Activated T-helper 9 cell treated with anti-CD3 and anti-CD28 coated beads, Interleukin-2, amount 50 U/mL, for 16 hours (primary cell): ENCODE measurements at places on chromosomes 6 and 20.

DNA sequence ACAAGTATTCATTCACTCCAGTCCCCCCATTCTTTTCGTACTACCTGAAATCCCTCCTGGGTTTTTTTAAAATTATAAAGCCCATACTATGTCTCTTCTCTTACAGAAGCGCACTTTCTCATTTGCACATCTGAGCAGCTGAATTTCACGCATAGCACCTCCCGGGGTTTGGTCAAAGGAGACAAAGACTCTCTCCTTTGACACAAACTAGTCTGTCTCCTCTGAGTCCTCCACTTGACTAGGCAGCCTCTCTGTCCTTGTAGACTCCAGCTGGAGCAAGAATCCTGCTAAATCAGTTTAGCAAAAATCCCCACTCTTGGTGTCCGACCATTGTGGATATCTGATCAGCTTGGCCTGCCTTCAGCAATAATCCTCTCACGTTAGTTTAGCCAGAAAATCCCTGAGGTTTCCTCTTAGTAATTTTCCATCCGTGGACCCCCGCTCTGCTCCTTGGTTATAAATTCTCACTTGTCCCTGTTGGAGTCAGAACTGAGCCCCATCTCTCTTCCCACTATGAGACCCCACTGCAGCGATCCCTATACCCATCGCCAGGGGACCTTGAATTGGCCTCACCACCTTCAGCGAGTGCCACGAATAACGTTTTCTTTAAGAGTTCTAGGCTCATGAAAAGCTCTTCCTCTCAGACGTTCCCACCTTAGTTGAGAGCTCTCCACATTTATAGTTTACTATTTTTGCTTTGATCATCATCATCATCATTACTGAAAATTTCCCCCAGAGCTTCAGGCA, 29.0 kb downstream of the PDYN start:
- DNase-seq = no peak

GRCh38 chr6:135904666-135905065, 53.2 kb downstream of the PDE7B start:
- DNase-seq = no peak

GRCh38 chr6:108360919-108361311, 66.1 kb downstream of the AFG1L start:
- DNase-seq = no peak

GRCh38 chr20:62381202-62381797, 5.6 kb upstream of the RPS21 start:
- DNase-seq = no peak

DNA sequence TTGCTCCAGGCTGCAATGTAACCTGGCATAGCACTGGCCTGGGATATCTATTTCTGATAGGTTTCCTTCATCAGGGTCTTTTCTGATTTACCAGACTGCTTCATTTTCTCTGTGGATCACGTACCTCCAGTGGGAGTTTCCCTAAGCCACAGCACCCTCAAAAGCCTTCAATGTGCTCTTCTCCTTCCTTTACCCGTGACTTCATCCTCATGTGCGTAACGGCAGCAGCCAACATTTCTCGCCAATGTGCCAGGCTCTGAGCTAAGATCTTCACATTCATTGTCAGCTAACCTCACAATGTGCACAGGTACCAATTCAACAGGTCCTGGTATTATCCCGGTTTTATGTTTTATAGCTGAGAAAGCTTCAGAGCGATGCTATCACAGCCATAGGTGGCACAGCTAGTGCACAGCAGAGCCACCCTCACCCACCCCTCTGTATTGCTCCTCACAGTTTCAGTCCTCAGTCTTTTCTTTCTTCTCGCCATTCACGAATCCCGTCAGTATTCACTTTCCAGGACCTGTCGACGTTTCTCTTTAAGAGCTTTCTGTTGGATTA, 58.2 kb downstream of the TNFAIP3 start:
- no peak for DNase-seq

GRCh38 chr20:32559205-32559752, 25.9 kb downstream of the NOL4L start:
- no peak for DNase-seq

DNA sequence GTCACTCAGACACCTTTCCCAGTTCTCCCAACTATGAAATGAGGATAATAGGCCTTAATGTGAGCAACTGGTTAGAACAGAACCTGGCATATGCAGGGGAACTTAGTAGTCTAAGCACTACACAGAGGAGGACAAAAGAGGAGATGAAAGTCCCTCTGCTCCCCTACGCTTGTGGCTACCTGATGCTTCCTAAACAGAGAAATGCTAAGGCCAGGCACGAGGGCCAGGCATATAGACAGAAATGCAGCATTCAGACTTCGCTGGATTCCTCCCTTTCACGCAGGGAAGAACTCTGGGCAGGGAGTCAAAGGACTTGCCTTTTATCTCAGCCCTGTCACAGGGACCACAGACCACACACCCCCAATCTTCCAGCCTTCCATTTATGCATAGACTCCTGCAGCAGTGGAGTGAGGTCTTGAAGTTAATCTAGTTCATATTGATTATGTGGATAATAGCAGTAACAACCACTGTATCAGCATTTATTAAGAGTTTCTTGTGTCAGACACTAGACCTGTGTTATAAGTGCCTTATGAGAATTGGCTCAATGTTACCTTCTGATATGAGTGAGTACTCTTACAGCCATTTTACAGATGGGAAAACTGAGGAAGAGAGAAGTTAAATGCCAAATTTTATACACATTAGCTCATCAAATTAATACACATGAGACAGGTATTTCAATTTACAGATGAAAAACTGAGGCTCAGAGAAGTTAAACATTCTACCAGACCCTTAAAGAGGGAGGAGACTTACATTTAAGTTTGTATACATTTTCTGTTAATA, 27.0 kb upstream of the TRAF3IP2 start:
- DNase-seq = no peak

DNA sequence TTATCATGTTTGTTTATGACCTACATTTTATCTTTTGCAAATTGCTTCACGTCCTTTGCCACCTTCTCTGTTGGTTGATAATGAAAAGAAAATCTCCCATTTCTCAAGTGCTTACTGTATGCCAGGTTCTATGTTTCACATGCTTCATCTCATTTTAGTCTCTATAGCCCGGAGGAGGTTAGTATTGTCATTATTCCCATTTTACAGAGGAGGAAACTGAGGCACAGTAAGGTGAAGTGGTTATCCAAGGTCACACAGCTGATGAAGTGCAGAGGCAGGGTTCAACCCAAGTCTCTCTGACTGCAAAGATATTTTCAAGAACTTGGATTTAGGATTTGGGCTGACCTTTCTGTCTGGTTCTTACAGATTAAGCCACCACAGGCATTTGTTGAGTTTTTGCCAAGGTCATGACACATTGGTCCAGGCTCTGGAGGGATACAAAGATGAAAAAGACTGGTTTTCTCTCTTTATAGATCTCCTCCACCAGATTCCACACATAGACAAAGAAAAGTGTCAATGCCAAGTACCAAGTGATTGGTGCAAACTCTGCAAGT, 20.6 kb downstream of the CNBD2 start:
- no peak for DNase-seq

- DNase-seq = no peak
Observed at GRCh38 chr6:30463242-30463641, 26.1 kb upstream of the HLA-E start.

GRCh38 chr20:63351811-63352591, 9.1 kb downstream of the CHRNA4 start:
- DNase-seq = no peak

DNA sequence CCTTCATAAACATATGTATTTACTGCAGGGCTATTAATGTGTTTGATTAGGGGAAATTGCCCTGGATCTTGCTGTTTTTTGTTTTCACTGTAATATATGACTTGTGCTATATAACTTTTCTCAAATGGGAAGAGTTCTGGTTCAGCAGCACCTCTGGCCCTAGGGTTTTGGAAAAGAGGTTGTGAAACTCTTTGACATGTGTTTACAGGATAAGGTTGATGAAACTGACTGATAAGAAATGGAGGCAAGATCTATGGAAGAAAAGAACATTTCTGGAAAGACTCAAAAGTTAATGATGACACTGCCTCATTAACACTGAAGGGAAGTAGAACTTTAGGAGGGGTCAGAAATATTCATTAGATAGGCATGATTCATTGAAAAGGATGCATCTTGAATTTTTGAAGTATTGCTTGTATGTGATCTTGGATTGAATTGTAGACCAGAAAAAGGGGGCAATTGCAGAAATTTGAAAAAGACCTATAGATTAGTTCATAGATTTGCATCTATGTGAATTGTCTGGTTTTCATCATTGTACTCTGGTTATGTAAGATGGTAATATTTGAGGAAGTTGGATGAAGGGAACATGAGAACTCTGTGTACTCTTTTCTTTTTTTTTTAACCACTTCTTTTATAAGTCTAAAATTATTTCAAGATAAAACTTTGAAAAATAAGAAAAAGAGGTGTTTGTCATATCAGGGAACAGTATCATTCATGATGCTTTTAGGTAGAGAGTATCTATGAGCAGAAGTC, 54.0 kb downstream of the UTRN start:
- no peak for DNase-seq

- DNase-seq = no peak
Observed at GRCh38 chr6:132813173-132813856, 1.1 kb upstream of the RPS12 start.

GRCh38 chr20:51586005-51586440, 43.5 kb upstream of the NFATC2 start:
- DNase-seq = no peak

- DNase-seq = no peak
Observed at GRCh38 chr20:37407019-37407566, 61.2 kb downstream of the SRC start.

DNA sequence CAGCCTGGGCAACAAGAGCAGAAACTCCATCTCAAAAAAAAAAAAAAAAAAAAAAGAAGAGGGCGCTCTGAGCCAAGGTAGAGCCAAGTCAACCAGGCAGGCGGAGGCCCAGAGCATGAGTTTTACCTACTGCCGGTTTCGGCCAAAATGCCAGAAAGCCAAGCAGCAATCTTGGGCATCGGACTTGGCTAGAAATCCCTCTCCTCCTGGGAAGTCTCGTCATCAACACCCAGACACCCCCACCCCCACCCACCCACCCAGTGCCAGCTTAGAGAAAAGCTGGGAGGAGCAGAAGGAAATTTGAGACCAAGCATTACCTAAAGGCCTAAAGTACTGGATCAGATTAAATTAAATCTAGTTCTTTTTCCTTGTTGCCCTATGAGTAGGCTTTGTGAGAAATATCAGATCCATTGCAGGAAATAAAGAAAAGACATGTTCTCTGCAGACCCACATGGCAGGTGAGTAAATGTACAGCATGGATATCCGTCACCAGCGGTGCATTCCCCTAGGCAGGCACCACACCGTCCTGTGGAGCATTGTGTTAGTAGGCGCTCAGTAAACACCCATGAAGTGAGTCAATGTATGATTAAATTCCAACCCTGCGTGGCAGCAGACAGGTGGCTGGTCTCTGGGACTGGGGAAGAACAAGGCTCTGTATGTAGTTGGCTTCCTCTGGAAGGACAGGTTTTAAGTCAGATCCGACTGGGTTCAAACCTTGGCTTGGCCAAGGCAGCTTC, 21.0 kb downstream of the RIPOR3 start:
- DNase-seq = no peak

DNA sequence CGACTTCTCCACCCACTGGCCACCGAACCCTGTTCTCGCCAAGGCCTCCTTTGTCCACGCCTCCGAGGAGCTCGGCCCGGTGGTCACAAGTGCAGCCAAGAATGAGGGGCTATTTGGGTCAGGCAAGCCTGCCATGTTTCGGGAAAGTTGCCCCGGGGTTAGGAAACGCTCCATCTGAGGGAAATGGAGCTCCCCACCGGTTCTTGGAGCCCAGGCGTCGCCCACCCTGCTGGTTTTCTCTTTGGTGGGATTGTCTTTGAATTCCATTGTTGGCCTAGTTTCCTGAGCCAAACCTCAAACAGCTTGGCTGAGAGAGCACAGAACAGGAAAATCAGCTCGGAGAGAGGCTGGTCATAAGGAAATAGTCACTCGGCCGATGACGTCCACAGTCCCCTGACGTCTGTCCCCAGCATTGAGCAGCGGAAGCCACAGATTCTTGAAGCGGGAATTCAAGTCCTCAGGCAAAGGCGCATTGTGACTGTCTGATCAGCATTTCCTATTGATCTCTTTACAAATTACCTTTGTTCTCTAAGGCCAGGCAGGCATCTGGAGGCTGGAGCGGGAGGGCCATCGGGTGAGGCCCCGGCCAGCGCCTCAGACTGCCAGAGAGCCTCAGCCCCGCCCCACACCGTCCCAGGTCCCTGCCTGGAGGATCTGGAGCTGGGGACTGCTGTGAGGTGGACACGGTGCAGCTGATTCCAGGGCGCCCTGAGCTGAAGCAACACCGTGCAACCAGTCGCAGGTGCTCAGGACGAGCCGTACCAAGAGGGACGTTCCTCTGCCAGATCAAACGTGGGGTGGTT, 138.6 kb downstream of the DLL1 start:
- no peak for DNase-seq

GRCh38 chr6:37507690-37508421, 8.2 kb upstream of the CCDC167 start:
- no peak for DNase-seq

GRCh38 chr6:108947114-108947854, 99.1 kb downstream of the ARMC2 start:
- DNase-seq = no peak

DNA sequence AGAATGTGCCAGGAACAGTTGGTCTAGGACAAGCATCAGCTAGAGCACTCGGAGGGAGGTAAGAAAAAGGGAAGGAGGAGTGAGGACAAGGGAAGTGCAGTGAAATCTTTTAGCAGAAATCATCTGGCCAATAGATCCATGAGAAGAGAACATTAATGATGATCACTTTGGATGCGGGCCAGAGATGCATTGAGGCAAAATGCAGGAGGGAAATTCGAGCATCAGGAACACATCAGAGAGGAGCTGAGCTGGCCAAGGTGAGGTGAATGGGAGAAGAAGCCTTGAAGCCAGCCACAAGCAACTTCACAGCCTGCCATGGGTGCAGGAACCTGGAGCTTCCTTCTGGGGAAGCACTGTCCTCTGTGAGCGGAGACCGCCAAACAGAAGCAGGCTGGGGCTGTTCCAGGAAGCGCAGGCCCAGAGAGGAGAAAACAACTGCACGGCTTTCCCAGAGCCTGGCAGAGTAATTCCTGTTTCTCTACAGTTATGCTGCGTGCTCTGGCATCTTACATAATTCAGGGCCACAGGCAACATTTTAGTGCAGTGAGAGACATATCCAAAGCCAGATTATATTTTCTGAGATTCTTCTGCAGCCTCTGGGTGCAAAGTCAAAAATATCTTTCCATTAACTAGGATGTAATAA, 143.8 kb downstream of the F13A1 start:
- DNase-seq = no peak

DNA sequence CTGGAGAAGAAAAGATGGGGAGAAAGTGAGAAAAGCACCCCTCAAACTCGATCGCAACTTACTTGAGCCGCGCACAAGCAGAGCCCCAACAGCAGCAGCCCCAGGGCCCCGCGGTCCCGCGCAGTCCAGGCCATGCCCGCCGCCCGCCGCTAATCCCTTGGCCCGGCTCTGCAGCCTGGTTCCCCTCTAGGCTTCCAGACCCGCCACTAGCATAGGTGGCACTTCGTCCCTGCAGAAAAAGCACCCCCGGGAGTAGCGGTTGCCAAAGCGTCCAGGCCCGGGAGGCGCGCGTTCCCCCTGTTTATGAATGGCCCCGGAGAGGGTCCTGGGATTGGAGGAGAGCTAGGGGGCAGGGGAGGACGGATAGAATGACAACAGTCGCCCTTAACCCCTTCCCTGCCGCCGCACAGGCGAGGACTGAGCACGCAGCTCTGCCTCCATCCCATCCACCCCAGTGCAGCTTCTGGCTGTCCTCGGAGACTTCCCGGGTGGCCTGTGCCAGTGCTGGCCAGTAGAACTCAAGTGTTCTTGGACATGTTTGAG, 19.9 kb downstream of the COL9A1 start:
- DNase-seq = no peak
